ENCODE measurements at places on chromosomes 1 and 21.

DNA sequence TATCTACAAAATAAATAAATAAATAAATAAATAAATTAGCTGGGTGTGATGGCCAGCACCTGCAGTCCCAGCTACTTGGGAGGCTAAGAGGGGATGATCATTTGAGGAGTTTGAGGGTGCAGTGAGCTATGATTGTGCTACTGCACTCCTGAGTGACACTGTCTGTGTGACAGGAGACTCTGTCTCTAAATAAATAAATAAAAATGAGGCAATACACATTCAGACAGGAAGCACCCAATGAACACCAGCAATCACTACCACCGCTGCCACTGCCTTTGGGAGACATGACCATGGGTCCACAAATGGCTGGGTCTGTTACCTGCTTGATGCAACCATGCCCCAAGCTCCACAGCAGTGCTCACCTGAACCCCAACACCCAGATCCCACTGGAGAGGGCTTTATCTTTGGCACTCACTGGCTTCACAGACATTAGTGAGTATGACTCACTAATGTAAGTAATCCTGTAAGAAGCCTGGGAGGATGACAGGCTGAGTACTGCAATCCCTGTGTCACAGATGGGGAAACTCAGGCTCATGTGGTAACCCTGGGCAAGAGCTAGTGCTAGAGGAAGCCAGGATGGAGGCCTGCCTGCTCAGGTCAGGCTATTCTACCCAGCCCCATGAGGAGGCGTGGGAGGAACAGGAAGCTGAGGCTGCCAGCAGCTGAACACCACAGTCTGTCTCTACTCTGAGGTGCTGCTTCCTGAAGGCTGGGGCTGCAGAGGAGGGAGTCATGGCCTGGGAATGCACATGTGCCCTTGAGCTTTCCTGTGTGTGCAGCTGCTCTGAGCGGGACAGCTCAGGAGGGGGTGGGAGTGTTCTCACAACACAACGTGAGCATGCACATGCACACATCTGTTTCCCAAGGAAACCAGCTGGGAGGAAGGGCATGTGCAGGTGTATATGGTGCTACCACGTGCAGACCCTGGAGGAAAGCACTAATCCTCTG is 43.0 kb downstream of the SLC9A1 start:
- peak; percentile 98 for DNase-seq

DNA sequence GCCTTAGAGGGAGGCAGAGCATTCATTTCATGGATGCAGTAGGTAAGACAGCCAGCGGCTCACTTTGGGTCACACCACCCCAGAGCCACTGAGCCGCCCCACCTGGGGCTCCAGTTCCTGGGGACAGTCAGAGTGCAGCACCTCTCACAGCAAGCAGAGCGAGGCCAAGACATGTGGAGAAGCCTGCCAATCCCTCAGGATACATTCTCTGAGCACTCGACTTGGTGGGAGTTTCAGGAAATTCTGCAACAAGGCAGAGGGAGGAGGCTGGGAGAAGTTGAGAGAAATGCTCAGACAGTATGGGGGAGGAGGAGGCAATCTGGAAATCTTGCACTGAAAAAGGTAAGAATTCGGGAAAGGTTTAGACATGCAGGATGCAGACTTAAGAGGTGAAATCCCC is 60.8 kb upstream of the WLS start:
- no peak for DNase-seq

DNA sequence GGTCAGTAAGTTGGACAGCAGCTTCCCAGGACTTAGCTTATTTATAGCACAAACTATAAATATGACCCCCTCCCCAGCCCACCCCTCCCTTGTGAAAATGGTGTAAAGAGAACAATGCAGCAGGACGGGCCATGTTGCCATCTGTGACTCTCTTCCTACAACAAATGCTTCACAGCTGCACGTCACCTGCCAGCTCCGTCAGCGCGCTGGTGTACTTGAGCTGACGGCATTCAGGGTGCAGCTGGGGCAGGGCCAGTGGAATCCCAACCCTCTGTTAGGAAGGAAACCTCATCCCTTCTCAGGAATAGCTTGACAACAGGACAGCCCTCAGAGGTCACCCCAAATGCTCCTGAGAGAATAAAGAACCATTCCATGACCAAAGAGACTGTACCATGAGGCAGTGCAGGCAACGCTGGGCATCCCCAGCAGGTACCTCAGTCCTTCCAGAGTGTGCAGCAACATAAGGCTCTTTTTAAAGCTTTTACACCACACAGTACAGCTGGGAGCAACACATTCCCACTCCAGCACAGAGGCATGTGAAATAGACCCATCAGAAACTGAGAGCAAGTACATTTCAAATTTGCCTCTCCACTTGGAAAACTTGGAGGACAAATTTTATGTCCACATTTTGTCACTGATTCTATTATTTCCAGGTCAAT is 85.0 kb downstream of the ATP1A1 start:
- DNase-seq, result no peak

- DNase-seq, result peak; percentile 5
Measured at GRCh38 chr1:68010090-68010489, 40.3 kb downstream of the DIRAS3 start.

GRCh38 chr1:46512135-46512791 is 22.6 kb downstream of the DMBX1 start:
- no peak for DNase-seq

GRCh38 chr1:107842241-107842640 is 122.7 kb downstream of the VAV3 start:
- no peak for DNase-seq

DNA sequence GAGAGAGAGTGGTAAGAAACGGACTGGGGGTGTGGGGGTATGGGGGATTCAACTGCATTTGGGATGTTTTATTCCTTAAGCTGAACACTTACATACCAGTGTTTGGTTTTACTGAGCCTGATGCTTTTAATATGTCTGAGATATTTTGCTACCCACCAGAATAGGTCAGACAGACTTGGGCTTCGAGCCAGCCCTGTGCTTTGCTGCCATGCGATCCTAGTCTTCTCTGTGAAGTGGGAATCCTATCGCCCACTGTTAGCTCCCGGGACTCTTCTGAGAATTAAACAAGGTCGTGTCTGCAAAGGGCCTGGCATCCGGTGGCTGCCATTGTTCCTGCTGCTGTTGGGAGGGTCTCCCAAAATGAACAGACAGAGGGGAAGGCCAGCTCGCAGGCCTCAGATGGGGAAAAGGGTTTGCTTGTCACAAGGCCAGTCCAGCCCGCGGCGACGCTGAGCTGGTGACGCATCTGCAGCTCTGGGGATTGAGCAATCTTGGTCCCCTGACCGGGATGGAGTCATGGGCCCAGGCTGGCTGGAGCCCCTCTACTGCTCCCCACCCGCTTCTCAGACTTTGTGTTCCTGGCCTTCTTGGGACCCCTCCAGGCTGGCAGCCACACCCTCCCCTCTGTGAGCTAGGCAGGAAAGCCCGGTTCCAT is 26.9 kb upstream of the ECE1 start:
- DNase-seq, result peak; percentile 88

DNA sequence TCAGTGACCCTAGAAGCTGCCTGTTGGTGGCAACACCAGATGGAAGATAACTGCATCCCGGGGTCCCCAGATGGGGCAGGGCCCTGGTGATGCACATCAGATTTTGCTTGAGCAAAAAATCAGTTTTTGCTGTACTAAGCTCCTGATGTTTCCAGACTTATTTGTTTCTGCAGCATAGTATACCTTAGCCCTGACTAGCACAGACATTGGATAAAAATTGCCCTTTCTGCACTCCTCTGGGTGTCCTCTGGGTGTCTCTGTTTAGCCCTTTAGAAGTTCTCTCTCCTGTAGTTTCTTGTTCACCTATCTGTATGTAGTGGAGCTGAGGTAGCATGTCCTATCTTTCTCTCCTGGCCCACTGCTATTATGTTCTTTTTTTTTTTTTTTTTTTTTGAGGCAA is 30.3 kb upstream of the PLA2G2C start:
- DNase-seq, result no peak

- DNase-seq, result no peak
Measured at GRCh38 chr1:106646816-106647215, 409.7 kb upstream of the PRMT6 start.

GRCh38 chr21:29091033-29091432 is 17.6 kb upstream of the CCT8 start:
- peak; percentile 78 for DNase-seq

DNA sequence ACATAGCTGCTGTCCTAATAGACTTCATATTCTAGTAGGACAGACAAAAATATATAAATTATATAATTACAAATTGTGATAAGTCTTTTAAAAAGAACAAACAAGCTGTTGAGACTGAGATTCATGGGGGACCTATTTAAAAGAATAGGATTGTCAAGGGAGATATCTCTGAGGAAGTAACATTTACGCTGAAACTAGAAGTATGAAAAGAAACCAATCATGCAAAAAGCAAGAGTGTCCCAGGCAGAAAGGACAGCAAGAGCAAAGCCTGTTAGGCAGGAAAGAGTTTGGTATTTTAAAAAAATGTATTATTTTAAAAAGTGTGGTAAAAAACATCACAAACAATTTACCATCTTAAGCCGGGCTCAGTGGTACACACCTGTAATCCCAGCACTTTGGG is 9.1 kb upstream of the METTL13 start:
- DNase-seq, result no peak

- DNase-seq, result peak; percentile 66
Measured at GRCh38 chr21:43361127-43361492, 65.8 kb downstream of the SIK1 start.

DNA sequence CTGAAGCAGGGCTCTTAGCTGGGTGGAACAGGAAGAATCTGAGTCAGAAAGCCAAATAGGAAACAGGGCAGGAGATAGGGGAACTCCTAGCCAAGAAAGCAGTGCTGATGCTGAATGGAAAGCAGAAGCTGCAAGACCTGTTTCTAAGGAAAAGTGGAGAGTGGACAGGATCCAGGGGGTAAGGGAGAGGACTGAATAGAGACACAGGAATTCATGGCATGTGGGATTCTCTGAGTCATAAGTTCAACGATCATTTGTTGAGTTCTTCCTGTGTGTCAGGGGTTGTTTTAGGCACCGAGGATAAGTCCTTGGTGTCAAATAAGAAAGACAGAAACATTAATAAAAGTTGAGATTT is 153.8 kb upstream of the FGGY start:
- peak; percentile 80 for DNase-seq

- DNase-seq, result no peak
Measured at GRCh38 chr21:34707876-34708325, 39.1 kb downstream of the CLIC6 start.

DNA sequence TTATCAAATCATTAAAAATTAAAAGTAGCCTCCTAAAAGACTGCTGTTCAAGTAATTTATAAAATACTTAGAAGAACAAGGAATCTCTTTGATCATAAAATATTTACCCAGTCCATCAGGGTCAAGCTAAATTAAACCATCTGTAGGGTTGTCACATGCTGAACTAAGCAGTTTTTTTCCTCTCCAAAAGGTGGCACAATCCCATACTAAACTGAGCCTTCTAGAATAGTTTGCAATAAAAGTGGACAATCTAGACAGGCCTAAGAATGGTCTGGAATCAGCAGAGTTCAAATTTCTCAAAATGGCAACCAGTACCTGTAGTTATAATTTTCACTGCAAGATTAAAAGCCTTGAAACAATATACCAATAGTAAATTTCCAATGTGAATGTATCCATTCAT is 194.8 kb downstream of the EIF4G3 start:
- no peak for DNase-seq

DNA sequence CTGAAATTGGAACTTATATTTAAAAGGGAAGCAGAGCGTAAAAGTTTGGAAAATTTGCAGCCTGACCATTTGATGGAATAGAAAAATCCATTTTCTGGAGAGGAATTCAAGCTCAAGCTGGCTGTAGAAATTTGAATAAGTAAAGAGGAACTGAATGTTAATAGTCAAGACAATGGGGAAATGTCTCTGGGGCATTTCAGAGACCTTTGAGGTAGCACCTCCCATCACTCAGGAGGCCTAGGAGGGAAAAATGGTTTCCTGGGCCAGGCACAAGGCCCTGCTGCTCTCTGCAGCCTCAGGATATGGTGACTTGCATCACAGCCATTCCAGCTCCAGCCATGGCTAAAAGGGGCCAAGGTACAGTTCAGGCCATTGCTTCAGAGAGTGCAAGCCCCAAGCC is 17.6 kb upstream of the TSHB start:
- no peak for DNase-seq

- no peak for DNase-seq
Measured at GRCh38 chr1:244231193-244231571, 180.1 kb downstream of the ZBTB18 start.

DNA sequence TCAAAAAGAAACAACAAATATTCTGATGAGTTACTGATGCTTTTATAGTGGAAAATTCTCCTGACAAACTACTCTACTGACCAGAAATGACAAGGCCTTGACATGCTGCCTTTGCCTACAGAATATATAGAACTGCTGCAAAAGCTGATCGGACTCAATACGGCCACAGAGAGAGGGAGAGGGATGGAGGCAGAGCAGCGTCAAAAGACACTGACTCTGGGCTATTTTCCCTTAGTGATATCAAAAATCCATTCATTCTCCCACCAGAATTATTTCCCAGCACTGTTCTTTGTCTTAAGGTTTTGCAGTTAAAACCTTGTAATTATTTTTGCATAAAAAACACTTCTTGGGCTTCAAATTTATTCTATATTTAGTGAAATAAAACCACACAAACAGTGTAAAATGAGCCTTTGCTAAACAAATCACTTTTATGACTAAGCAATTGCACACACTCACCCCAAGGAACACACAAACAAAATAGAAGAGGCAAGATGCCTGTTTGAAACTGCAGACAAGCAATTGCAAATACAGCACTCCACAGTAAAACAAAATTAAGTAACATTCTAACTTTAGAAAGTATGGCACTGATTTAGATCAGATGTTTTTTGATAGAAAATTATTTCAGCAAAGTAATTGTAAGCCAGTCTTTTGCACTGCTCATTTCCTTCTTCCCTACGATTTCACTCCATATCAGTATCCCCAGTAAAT is 1036.4 kb downstream of the ADGRL2 start:
- DNase-seq, result no peak

- no peak for DNase-seq
Measured at GRCh38 chr1:115193046-115193828, 103.9 kb upstream of the TSPAN2 start.

GRCh38 chr21:45590246-45590725 is 48.0 kb upstream of the SLC19A1 start:
- peak; percentile 36 for DNase-seq

DNA sequence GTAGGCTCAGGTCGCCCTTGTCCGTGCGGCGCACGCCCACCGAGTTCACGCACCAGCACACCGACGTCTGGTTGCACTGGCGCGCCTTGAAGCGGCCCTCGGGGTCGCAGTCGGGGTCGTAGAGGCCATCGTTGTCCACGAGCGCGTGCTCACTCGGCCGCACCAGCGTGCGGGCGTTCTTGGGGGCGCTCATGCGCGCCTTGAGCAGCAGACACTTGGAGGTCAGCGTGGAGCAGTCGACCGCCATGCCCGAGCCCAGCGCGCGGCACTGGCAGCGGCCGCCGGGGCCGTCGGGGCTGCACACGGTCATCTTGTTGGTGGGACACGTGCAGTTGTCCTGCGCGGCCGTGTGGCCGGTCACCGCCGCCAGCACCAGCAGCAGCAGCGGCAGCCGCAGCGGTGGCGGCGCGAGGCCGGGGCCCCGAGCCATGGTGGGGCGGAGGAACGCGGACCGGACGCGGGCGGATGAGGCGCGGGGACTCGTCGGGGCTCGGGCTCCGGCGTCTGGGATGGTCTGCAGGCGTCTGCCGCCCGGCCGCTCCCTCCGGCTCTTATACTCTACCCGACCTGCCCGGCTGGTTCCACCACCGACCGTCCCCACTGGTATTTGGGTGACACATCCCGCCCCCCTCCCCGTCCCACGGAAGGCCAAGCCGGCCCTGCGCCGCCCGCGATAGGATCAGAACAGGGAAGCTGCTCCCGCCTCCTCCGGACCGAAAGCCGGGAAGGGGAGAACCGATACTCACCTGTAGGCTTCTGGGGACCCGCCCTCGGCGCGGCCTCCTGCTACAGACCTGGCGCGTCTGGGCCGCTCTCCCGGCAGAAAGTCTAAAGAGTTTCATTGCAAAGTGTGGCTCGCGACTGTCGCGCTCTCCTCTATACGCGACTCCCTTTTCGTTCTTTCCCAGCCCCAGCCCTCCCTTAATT is at the start of gene TACSTD2:
Gene TACSTD2 (minus strand): TSS at position 526 of the 927 bp plus-strand sequence. CDS start 96 bp downstream, at position 430.
- no peak for DNase-seq
